Stimulated activated CD4-positive, alpha-beta T cell treated with anti-CD3 and anti-CD28 coated beads, Interleukin-12 subunit alpha, Interleukin-12 subunit beta, amount 100 ng/mL, for 24 hours (primary cell): ENCODE measurements at places on chromosomes 12 and 14.

- DNase-seq = no peak
Measured at GRCh38 chr14:41749429-41749828, 142.8 kb downstream of the LRFN5 start.

DNA sequence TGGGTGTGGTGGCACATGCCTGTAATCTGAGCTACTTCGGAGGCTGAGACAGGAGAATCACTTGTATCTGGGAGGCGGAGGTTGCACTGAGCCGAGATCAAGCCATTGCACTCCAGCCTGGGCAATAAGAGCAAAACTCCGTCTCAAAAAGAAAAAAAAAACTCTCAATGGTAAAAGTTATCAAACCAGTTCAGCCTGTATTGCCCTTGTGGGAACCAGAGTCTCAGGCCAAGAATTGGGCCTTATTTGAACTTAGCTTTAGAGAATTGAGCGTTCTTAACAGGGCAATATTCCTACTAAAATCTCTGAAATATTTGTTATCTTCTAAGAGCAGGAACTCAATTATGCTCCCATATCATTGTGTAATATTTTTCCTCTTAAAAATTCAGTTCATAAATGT lies 7.7 kb upstream of the MDM2 start:
- DNase-seq = no peak

- no peak for DNase-seq
Measured at GRCh38 chr14:85566603-85567002, 36.7 kb downstream of the FLRT2 start.

DNA sequence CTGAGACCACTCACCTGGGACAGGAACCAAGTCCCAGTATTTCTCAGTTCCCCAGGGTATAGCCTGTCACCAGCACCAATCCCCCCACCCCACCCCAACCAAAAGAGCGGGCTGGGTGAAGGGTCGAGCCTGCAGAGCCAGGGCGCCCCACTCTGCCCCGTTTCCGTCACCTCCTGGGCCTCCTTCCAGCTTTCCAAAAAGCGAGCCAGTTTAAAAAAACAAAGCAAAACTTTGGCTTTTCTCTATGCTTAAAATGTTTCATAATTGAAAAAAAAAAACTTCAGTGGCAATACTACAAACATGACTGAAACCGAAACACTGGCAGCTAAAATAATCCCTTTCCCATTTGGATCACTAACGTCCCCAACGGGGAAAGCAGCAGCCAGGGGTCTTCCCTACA lies 7.5 kb downstream of the CAMKK2 start:
- DNase-seq = no peak

DNA sequence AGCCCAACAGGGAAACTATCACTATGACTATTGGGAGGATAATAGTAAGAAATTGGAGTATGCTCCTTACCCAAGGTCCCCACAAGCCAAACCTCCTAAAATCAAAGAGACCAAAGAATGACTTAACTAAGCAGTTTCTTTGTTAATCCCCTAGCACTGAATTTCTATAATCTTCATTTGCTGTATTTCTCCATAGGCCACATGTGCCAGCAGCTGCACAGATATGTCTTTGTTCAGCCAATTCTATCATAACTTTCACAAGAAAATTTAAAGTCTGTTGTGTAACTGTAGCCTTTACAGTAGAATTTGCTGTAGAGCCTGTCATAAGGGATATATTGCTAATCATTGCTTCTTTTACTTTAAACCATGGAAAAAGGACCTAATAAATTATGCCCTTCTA lies 104.0 kb downstream of the RIN3 start:
- DNase-seq = no peak

DNA sequence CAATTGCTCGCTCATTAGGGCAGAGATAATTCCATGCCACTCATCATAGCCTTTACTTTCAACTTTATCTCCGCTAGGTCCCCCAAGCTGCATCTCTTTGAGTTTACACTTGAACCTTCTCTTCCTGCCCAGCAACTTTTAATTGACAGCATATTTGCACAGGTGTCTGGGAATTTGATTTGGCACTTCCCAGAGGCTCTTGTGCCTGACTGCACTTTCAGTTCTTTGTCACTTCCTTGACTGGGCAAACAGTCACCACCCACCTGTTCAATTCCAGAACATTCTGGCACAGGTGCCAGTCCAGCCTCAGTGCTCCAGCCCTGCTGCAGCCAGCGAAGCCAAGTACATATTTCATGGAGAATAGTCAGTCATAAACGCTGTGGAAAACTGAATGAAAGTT lies 110.1 kb upstream of the LRIG3 start:
- DNase-seq = no peak

- DNase-seq = no peak
Measured at GRCh38 chr12:1993341-1993740, 10.9 kb downstream of the DCP1B start.

- no peak for DNase-seq
Measured at GRCh38 chr12:95731519-95731958, 59.0 kb downstream of the NTN4 start.
